PC-3 (cell line): ENCODE measurements at places on chromosomes 13 and 19. TPM values are rescaled to one million over a fixed set of nuclear protein-coding genes. Genes with fewer than 3 reads are reported as not detected.

The ZBTB32 gene
- total RNA-seq, result not detected in 2 replicates

The LGALS14 gene
- total RNA-seq, result not detected in 2 replicates

The SPPL2B gene
- 28.6 and 32.2 TPM in 2 replicates for total RNA-seq

DNA sequence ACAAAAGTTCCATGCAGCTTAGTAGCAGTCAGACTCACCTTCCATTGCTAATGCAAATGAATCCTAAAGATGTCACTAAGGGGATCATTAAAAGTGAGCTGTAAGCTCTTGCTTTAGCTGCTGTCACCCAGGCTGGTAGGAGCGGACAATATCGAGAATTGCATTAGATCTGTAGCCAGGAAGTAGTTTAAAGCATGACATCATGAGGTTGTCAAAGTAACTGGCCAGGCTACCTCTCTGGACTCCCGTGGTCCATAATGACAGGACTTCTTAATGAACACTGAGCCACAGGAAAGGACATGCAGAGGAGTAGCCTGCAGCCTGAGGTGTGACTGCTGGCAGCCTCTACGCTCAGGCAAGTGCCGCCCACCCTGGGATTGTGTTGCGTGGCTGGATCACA lies 522.3 kb upstream of the NBEA start:
- no peak for DNase-seq

The FCER2 gene
- not detected in 2 replicates for total RNA-seq

The OR10H1 gene
- not detected in 2 replicates for total RNA-seq

GRCh38 chr13:25380741-25381324 lies 9.1 kb downstream of the ATP8A2 start:
- no peak for DNase-seq

GRCh38 chr19:728011-728410 lies 19.3 kb downstream of the PALM start:
- DNase-seq, result no peak

The TNFSF11 gene
- not detected in 2 replicates for total RNA-seq

The TNFSF9 gene
- 9.6 and 12.5 TPM in 2 replicates for total RNA-seq

The HIPK4 gene
- 0.46 TPM in 1 of 2 replicates, not detected in the other for total RNA-seq

GRCh38 chr13:72884101-72884500 lies 102.2 kb downstream of the PIBF1 start:
- DNase-seq, result no peak

DNA sequence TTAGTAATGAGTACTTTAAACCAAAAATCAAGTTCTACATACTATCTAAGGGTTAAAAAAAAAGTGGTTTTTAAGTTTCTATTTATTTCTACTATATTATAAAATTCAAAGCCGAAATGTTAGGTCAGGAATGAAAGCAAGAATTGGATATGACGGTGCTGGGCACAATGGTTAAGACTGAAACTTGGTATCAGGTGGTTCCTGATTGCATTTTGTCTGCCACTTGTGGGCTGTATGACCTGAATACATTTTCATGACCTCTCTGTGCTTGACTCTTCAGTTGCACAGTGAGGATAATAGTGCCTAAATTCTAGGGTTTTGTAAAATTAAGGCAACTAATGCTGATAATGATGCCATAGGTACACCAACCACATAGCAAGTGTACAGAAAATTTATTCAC lies 22.3 kb upstream of the ZNF675 start:
- no peak for DNase-seq

- DNase-seq, result no peak
Measured at GRCh38 chr19:46981286-46981945, 38.2 kb upstream of the NPAS1 start.

DNA sequence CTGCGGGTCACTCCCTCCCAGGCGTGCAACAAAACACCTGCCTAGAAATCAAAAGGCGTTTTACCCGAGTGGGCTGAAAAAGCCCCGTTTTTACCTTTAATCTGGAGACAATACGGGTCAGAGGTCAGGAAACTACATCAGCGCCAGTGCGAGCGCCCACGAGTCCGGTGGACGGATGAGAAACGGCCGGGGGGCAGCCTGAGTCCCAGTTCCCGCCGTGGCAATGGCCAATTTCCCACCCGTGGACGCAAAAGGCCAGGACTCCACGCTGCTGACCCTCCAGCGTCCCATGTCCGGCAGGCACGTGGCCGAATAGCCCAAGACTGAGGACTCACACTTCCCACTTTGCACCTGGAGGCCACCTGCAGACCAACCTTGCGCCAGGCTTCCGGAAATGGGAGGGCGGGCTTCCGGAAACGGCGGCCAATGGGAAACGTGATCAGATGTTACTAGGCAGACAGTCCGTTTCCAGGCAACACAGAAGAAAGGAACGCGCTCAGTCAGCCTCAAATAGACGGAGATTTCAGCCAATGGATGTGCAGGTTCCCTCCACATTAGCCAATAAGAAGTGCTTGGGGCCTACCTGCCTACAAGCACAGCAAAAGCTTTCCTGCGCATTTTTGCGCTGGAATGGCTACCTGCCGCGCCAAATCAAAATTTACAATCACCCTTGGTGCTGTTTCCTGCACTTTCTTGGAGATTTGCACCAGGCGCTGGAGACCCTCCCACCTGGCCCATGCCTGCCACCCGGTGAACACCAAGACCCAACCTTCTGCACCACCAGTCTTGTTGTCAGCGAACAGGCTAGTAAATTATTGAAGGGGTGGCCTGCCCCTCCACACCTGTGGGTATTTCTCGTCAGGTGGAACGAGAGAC lies 47.4 kb downstream of the ZFP14 start:
- DNase-seq, result peak; percentile 3

The MCEMP1 gene
- total RNA-seq, result not detected in 2 replicates

The CALR3 gene
- 0.47 TPM in 1 of 2 replicates, not detected in the other for total RNA-seq

The ZNF714 gene
- total RNA-seq, result 8.8 and 9.3 TPM in 2 replicates

DNA sequence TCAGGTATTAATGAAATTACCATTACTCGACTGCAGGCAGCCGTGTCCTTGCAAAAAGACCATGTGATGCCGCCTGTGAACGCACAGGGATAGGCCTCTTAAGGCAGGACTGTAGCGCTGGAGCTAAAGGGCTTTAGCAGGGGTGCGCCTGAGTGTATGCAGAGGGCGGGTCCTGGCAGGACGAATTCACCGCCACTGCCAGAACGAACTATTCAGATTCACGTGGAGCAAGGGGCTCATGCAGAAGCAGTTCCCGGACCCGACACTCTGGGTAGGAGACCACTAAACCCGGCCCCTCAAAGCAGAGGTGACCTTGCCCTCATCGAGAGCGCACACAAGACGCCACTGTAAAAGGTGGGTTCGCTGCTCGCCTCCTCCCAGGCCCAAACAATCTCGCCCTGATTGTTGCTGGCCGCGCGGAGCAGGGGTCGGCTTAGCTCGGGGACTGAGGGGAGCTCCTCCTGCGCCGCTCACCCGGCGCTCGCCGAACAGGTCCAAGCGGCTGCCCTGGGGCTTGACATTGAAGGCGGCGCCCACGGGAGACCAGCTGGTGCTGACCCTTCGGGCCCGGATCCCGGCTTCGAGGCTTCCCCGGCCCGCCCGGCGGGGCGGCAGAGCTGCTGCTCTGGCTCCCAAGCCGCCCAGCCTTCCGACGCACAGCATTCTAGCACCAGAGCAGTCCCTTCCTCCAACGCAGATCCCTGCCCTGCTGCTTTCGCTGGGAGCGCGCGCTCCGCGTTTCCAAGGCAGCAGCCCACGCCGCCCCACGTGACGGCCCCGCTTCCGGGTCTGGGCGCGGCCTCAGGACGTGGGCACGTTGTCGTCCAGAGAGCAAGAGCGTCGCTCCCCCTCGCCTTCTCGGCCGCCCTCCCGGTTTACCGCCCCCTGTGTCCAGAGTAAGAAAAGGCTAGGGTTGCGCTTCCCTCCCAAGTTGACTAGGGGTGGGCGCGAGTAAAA lies at the start of gene MIPEP:
MIPEP (minus strand) TSS at position 743 of the 957 bp plus-strand sequence; CDS start at position 663, 80 bp downstream.
- DNase-seq, result peak; percentile 94

DNA sequence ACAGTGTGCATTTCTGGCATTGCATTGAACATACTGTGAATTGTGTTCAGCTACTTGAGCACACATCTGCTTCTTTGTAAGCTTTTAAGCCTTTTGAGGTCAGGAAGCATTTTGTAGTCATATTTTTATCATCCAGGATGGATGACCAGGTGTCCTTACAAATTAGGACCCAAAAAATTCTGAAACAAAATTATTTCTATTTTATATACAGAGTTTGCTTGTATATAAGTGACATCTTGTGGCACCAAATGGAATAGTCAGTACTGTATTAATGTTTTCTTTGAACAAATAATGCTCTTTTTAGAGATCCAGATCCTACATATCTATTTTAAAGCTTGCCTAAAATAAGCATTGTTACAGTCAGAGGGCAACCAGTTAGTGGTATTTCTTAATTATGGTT lies 9.5 kb upstream of the SUPT20H start:
- peak; percentile 25 for DNase-seq

- peak; percentile 90 for DNase-seq
Measured at GRCh38 chr13:101455863-101456262, 3.4 kb downstream of the ITGBL1 start.

DNA sequence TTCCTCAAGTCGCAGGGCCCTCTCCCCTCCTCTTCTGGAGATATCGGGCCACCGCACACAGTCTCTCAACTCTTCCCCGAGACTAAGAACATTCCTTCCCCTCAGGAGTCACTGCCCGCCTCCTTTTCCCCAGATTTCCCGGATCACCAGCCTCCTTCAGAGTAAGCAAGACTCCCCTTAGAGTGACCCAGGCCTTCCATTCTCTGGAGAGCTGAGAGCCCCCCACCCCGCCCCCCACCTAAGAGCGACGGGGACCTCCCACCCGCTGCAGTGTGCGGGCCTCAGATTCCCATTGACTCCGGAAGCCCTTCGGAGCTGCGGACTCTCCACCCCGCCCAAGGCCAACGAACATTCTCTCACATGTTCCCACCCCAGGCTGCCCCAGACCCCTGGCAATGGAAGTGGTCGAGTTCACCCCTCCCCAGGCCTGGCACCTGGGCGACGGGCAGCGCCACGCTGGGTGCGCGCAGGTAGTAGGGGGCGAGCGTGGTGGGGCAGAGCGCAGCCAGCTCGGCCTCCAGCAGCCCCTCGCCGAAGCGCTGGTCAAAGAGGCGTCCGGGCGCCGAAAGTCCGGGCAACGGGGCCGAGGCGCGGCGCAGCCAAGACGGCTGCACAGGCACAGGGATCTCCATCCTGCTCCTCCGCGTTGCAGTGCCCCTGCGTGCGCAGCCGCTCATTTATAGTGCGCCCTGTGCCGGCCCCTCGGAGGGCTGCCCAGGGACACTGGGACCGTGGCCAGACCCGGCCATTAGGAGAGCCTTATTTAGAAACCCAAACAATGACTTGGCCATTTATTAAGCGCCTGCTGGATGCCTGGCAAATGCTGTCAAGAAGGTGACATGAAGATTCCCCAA lies at the start of gene HSPB6:
HSPB6 (minus strand) TSS at position 653 of the 854 bp plus-strand sequence; CDS start at position 632, 21 bp downstream.
- DNase-seq, result no peak

DNA sequence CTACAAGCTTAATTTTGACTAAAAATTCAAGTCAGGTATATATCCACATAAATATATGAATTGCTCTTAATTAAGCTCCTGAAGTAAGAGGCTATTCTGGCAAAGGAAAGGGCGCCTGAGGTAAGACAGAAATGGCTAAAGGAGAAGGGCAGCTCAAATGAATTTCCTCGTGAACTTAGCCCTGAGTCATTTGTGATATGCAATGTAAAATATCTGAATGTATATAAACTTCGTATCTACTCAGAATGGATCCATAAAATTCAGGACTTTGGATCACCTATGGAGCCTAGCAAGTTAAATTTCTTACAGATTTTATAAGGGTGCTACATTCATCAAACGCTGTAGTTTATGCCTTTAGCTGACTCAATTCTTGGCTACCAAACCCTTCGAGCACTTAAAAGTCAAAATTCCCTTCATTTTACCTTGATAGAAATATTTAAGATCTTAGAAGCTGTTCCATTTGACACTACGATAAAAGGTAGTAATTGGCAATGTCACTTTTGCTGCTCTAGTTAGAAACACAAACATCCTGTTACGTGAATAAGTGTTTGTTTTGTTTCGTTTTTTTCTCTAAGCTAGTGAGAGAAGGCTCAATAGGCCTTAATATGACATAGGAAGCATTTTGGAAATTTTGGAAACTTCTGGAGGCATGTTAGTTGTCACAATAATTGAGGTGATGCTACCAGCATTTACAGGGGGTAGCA lies 69.2 kb downstream of the DIAPH3 start:
- DNase-seq, result no peak

DNA sequence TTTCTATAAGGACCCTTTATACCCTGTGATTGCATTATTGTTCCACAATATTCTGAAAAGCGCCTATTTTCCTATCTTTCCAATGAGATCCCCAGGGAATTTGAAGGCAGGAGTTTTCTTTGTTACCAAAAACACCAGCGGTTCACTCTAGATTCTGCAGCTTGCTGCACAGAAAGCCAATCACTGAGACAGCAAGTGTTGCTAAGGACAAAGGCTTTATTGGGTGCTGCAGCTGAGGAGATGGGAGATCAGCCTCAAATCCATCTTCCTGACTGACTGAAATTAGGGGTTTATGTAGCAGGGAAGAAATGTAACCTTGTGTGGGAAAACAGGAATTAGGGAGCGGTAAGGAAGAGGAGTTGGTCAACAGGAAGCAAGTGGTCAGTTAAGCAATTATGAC lies 42.6 kb upstream of the MYO16 start:
- no peak for DNase-seq

The CEACAM3 gene
- not detected in 2 replicates for total RNA-seq

- DNase-seq, result peak; percentile 68
Measured at GRCh38 chr19:43826787-43827754, at the start of gene ZNF283. ZNF283 (plus strand) TSS chr19:43827321; CDS start chr19:43833505, 6,184 bp downstream.

DNA sequence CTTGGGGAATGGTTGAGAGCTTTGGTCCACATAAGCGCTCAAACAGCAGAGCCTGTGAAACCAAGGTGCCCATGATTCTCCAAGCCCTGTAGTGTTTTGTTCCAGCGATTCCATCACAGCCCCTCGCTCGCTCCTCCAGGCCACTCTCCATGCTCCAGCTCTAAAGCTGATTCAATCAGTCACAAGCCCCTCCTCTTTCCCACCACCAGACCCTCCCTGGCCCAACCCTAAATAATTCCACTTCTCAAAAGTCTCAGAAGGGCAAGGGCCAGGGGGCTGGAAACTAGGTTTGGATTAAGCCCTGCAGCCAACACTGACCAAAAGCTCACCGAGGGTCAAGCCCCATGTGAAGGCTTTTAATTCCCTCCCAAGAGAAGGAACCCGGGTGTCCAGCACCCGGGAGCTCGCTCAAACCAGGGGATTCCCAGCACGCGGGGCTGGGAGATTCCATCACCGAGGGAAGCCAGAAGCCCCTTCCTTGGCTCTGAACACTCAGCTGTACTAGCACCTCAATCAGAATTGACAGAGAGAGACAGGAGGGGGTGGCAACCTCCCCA lies 1.5 kb downstream of the ZNF296 start:
- no peak for DNase-seq

- no peak for DNase-seq
Measured at GRCh38 chr13:52924289-52925148, 76.1 kb upstream of the PCDH8 start.

DNA sequence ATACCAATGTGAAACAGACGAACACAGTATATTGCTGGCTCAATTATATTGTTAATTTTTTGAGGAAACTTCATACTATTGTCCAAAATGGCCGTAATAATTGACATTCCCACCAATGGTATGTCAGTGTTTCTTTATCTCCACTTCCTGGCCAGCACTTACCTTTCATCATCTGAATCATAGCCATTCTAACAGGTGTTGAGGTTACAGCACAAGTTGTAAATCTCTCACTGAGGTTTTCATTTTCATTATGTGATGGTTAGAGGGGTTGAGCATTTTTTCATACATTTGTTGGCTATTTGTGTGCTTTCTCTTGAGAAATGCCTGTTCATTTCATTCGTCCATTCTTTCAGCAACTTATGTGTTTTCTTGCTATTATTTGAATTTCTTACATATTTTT lies 824.0 kb downstream of the UQCRFS1 start:
- DNase-seq, result no peak

The CD209 gene
- not detected in 2 replicates for total RNA-seq

The SIGLEC11 gene
- total RNA-seq, result not detected in 2 replicates

The PRKD2 gene
- 24.1 and 32.9 TPM in 2 replicates for total RNA-seq
